ENCODE measurements at places on chromosomes 4 and X. TPM values are rescaled to one million over a fixed set of nuclear protein-coding genes. Genes with fewer than 3 reads are reported as not detected.

The RPGR gene
- total RNA-seq, result 7.0 TPM

DNA sequence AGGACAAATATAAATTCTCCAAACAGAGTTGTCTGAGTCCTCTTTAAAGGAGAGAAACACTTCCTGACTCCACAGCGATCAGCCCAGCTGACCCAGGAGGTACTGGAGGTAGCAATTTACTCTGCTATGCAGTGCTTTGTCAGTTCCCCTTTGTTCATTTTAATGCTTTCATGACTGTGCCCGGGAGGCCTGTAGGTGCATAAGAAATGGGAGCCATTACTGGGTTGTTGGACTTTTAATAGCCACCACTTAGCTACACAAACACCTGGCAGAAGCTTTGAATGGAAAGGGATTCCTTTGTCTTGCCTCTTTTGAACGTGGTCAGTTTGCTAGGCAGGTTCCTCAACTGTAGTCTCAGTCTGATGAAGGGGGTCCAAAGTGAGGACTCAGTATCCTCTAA, 59.0 kb upstream of the AFF2 start:
- DNase-seq, result no peak
- peaks cover 2% of the 10 kb centered on the region for H3K4me1 ChIP-seq
- H3K27ac ChIP-seq, result no peak overlapping the region
- no peaks in the 10 kb centered on the region for H3K36me3 ChIP-seq

The PCYT1B gene
- 0.04 TPM for total RNA-seq

The PRRG3 gene
- not detected for total RNA-seq

- peak within 1 kb of the TSS; percentile 58 for H3K27ac ChIP-seq
- H3K36me3 ChIP-seq, result no peaks in the 10 kb centered on the region
- H3K27me3 ChIP-seq, result peaks cover 10% of the 10 kb centered on the region
- DNase-seq, result peak; percentile 10
Measured at GRCh38 chr4:153204247-153204671, at the start of gene TRIM2. TRIM2 (plus strand) TSS chr4:153204443; CDS start chr4:153204531, 88 bp downstream.

DNA sequence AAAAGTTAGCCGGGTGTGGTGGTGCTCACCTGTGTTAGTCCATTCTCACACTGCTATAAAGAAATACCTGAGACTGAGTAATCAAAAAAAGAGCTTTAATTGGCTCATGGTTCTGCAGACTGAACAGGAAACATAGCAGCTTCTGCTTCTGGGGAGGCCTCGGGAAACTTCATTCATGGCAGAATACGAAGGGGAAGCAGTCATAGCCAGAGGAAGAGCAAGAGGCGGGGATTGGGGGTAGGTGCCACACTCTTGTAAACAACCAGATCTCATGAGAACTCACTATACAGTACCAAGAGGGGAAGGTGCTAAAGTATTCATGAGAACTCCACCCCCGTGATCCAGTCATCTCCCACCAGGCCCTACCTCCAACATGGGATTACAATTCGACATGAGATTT, 64.1 kb downstream of the BEND4 start:
- no peak overlapping the region for H3K4me3 ChIP-seq
- H3K27me3 ChIP-seq, result no peaks in the 10 kb centered on the region
- H3K4me1 ChIP-seq, result no peaks in the 10 kb centered on the region
- DNase-seq, result no peak
- peaks cover 12% of the 10 kb centered on the region for H3K36me3 ChIP-seq
- H3K27ac ChIP-seq, result no peak overlapping the region

DNA sequence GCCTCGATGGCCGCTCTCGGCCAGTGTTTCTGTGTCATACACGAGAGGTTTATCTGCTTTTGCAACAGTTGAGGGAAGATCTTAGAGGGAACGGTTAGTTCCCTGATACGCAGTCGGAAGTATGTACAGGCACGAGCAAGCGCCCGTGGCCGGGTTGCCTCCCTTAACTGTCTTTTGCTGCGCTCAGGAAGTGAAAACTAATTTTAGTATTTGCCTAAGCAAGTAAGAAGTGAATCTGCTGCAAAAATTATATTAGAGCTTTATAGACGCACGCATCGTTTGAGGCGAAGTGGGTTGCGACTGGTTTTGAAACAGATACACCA, 695 bp downstream of the MTM1 start:
- H3K27me3 ChIP-seq, result no peaks in the 10 kb centered on the region
- H3K4me1 ChIP-seq, result peaks cover 43% of the 10 kb centered on the region
- H3K4me3 ChIP-seq, result peak overlapping the region; percentile 79
- peak; percentile 68 for DNase-seq

- H3K4me3 ChIP-seq, result no peak overlapping the region
- no peaks in the 10 kb centered on the region for H3K4me1 ChIP-seq
- H3K27ac ChIP-seq, result no peak overlapping the region
- H3K27me3 ChIP-seq, result peaks cover 3% of the 10 kb centered on the region
- no peaks in the 10 kb centered on the region for H3K36me3 ChIP-seq
Measured at GRCh38 chr4:165410214-165410613, 31.4 kb downstream of the CPE start.

The FAM47E gene
- not detected for total RNA-seq

DNA sequence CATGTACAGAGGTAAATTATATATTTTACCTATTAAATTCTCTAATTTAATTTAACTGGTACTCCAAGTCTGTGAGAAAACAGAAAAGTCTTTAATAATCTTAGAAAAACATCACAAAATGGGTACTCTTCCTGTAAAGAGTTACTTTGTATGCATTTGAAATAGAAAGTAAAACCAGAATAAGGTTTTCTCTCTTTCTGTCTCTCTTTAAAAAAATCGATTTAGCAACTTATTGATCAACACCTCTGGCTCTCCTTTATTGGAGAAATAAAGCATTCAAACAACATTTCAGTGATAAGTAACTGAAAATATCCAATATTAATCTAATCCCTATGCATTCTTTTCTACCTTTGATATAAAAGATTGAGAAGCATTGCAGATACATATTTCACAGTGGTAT, 27.4 kb downstream of the ATOH1 start:
- no peaks in the 10 kb centered on the region for H3K36me3 ChIP-seq
- DNase-seq, result no peak
- H3K4me3 ChIP-seq, result no peak overlapping the region
- H3K27ac ChIP-seq, result no peak overlapping the region
- H3K4me1 ChIP-seq, result no peaks in the 10 kb centered on the region

The HSFX4 gene
- not detected for total RNA-seq

DNA sequence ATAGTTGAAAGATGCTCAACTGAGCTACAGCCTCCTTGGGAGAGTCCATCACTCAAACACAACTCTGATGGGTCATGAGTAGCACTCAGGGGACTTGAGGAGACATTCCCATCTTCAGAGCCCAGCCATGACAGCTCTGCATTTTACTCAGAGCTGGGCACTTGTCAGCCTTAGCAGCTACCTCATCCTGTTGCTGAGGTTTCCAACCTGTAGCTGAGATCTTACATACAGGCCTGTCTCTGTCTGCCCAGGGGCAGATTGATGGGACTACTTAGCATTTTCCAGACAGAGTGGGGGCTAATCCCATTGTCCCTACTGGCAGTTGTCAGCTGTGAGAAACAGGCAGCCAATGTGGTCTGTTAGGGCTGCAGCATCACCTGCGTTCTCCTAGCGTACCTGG, 3.5 kb downstream of the FHDC1 start:
- peaks cover 34% of the 10 kb centered on the region for H3K27me3 ChIP-seq
- DNase-seq, result no peak
- peaks cover 17% of the 10 kb centered on the region for H3K4me1 ChIP-seq
- no peak overlapping the region for H3K4me3 ChIP-seq

The FAM114A1 gene
- total RNA-seq, result 0.20 TPM

- H3K36me3 ChIP-seq, result no peaks in the 10 kb centered on the region
- peaks cover 17% of the 10 kb centered on the region for H3K27me3 ChIP-seq
- DNase-seq, result no peak
- no peak overlapping the region for H3K27ac ChIP-seq
- no peaks in the 10 kb centered on the region for H3K4me1 ChIP-seq
Measured at GRCh38 chr4:145563293-145563985, 55.7 kb upstream of the MMAA start.

The GPM6B gene
- total RNA-seq, result not detected

DNA sequence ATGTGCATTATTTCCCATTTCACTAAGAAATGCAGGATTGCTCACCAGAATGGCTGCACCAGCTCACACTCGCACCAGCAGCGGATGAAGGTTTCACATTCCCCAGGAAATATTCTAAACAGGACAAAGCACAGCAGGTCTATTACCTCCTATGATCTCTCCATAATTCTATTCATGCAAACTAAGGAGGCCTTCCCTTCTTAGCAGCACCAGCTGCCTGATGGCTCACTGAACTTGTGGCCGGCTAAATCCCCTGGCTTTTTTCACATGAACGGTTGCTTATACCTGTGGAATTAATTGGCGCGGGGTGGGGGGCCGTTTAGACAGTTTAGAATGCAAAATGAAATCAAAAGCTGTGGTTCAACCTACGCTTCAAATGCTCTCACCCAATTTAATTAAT, 73.5 kb upstream of the SRD5A3 start:
- H3K4me3 ChIP-seq, result no peak overlapping the region
- H3K36me3 ChIP-seq, result no peaks in the 10 kb centered on the region
- H3K27me3 ChIP-seq, result peaks cover 11% of the 10 kb centered on the region
- H3K27ac ChIP-seq, result no peak overlapping the region

GRCh38 chr4:11507920-11508319, 79.2 kb upstream of the HS3ST1 start:
- DNase-seq, result no peak
- no peak overlapping the region for H3K4me3 ChIP-seq
- H3K4me1 ChIP-seq, result peaks cover 25% of the 10 kb centered on the region
- H3K27me3 ChIP-seq, result peaks cover 5% of the 10 kb centered on the region

GRCh38 chr4:3489451-3489962, 26.4 kb downstream of the DOK7 start:
- DNase-seq, result peak; percentile 56
- H3K4me1 ChIP-seq, result peaks cover 3% of the 10 kb centered on the region
- no peaks in the 10 kb centered on the region for H3K36me3 ChIP-seq
- H3K4me3 ChIP-seq, result no peak overlapping the region

DNA sequence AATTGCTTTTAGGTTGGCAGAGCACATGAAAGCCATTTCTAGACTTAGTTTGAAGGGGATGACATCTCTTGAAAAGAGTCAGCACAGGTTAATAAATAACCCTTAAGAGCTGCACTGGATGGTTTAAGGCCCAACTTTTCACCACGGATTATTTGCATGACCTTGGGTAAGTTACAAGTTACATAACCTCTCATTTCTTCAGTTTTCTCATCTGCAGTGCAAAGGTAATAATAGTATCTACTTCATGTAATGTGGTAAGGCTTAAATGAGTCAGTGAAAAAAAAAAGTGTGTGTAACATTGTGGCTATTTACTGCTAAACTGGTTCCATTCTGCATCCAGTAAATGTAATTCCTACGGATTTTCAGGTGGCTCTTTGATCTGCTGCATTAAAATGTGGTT, 715.8 kb downstream of the CCSER1 start:
- H3K4me1 ChIP-seq, result no peaks in the 10 kb centered on the region
- no peak overlapping the region for H3K4me3 ChIP-seq
- no peak overlapping the region for H3K27ac ChIP-seq
- DNase-seq, result no peak
- H3K27me3 ChIP-seq, result no peaks in the 10 kb centered on the region

- no peak overlapping the region for H3K4me3 ChIP-seq
- no peaks in the 10 kb centered on the region for H3K36me3 ChIP-seq
- H3K27ac ChIP-seq, result no peak overlapping the region
- H3K4me1 ChIP-seq, result no peaks in the 10 kb centered on the region
- no peaks in the 10 kb centered on the region for H3K27me3 ChIP-seq
- no peak for DNase-seq
Measured at GRCh38 chr4:160362478-160362877, 1259.6 kb downstream of the RAPGEF2 start.

DNA sequence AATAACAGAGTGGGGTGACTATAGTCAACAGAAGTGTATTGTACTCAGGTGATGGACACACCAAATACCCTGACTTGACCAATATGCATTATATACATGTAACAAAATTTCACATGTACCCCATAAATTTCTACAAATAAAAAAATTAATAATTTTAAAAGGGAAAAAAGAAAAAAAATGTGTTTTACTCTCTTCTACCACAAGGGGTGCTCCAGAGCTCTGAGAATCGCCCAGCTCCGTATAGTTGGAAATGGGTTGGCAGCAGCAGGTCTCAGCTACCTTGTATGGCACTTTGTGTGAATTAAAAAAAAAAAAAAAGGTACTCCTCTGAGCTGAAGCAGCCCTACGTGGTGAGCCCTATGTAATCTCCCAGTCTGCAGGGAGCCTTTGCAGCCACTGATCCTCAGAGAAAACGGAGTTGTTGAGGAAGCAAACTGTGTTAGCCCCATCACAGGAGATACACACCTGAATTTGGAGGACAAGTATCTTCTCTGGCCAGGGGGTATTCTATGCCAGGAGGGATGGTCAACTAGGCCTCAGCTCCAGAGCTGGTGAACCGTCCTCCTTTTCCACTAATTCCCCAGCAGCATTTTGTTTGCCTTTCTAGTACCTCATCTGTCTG, 17.2 kb upstream of the POLA1 start:
- DNase-seq, result peak; percentile 11
- H3K27me3 ChIP-seq, result peaks cover 5% of the 10 kb centered on the region
- peaks cover 2% of the 10 kb centered on the region for H3K4me1 ChIP-seq
- H3K36me3 ChIP-seq, result no peaks in the 10 kb centered on the region
- H3K27ac ChIP-seq, result no peak overlapping the region

- no peak overlapping the region for H3K4me3 ChIP-seq
- no peak overlapping the region for H3K27ac ChIP-seq
- H3K4me1 ChIP-seq, result no peaks in the 10 kb centered on the region
- no peak for DNase-seq
Measured at GRCh38 chr4:84796394-84796793, 170.1 kb downstream of the WDFY3 start.

DNA sequence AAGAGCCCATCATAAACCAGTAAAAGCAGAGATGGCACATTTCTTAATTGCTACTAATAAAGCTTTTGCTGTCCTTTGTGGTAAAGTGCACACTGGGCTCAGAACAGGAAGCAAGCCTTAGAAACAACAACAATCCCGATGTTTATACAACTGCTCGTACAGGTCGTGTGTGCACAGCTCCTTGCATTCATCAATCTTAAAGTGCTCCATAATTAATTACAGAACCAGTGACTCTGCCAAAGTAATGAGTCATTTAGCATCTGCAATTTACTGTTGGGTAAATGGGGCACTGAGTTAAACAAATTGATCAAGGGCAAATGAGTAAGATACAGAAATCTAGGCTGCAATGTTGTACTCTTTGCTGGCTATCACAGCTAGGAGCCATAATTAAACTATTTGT, 61.3 kb upstream of the TXK start:
- H3K4me3 ChIP-seq, result no peak overlapping the region
- H3K4me1 ChIP-seq, result peaks cover 8% of the 10 kb centered on the region
- H3K36me3 ChIP-seq, result no peaks in the 10 kb centered on the region
- DNase-seq, result no peak

DNA sequence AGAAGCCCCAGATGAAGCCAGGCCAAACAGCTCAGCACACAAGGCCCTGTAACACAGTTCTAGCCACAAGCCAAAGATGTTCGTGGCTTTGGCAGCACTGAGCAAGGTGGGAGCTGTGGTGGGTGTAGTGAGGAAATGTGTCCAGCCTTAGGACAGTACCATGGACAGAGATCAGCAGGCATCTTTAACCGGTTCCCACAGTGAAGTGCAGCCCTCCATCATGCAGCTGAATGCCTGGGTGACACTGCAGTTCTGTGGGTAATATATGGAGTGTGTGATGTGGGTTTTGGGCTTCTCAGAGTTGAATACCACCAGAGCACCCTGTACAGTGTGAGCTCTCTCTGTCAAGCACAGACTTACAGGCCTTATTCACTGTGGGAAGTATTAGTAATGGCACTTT, 6.0 kb upstream of the NEXMIF start:
- peaks cover 4% of the 10 kb centered on the region for H3K27me3 ChIP-seq
- H3K4me3 ChIP-seq, result no peak overlapping the region
- H3K36me3 ChIP-seq, result no peaks in the 10 kb centered on the region

The NDST3 gene
- not detected for total RNA-seq
